ENCODE measurements at places on chromosomes 13 and 19. TPM values are rescaled to one million over a fixed set of nuclear protein-coding genes. Genes with fewer than 3 reads are reported as not detected.

- DNase-seq = no peak
Observed at GRCh38 chr13:30859326-30859725, 46.7 kb upstream of the MEDAG start.

- no peak for DNase-seq
Observed at GRCh38 chr13:109836629-109837607, 50.5 kb upstream of the IRS2 start.

DNA sequence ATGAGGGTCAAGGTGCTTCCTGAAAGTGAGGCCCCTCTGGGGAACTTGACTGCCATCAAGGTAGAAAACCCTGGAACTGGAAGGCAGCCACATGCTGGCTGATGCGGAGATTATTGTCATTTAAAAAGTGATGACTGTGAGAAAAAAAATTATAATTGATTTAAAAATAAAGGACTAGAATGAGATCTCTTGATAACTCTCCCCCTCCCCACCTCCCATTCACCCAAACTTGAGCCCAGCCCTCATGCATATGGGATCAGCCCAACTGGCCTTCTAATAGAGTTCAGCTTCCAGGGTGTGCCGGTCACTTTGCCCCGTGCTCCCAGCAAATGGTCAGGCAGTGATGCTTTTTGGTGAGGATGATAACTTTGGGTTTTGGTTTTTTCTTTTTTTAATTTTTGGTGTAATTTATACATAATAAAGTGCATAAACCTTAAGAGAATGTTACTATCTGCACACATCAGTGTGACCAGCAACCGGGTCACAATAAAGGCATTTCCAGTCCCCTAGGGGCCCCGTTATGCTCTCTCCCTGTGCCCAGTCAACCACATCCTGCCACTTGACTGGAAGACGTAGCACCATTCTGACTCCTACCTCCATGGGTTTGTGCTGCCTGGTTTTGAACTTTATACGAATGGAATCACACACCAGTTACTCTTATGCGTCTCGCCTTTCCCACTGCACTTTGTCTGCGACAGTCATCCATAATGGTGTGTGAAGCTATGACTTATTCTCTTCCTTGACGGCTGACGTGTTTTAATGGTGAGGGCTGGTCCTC is 187.9 kb downstream of the USP12 start:
- no peak for DNase-seq

GRCh38 chr13:27280009-27280656 is 9.5 kb downstream of the RASL11A start:
- DNase-seq = no peak

GRCh38 chr13:25910243-25910642 is 141.6 kb downstream of the SHISA2 start:
- DNase-seq = no peak

PEG3 gene
- 3.9 TPM for total RNA-seq

RFXANK gene
- total RNA-seq = 65.2 TPM

DPF1 gene
- 0.50 TPM for total RNA-seq

MAB21L1 gene
- total RNA-seq = 0.77 TPM

All from fibroblast of lung (primary cell).